ENCODE measurements at places on chromosomes 4 and X. TPM values are rescaled to one million over a fixed set of nuclear protein-coding genes. Genes with fewer than 3 reads are reported as not detected.

Gene ARHGAP36
- total RNA-seq = not detected

Gene SULT1B1
- total RNA-seq = 0.21 TPM

Gene ARHGEF6
- total RNA-seq = 0.35 TPM

Gene GATA1
- not detected for total RNA-seq

Gene TEC
- 1.1 TPM for total RNA-seq

Gene CC2D2A
- 8.6 TPM for total RNA-seq

Gene MAGEA10
- not detected for total RNA-seq

Gene GPRIN3
- total RNA-seq = not detected
